ENCODE measurements at places on chromosomes 6 and 20. TPM values are rescaled to one million over a fixed set of nuclear protein-coding genes. Genes with fewer than 3 reads are reported as not detected.

The DSP gene
- 0.02 TPM for total RNA-seq

DNA sequence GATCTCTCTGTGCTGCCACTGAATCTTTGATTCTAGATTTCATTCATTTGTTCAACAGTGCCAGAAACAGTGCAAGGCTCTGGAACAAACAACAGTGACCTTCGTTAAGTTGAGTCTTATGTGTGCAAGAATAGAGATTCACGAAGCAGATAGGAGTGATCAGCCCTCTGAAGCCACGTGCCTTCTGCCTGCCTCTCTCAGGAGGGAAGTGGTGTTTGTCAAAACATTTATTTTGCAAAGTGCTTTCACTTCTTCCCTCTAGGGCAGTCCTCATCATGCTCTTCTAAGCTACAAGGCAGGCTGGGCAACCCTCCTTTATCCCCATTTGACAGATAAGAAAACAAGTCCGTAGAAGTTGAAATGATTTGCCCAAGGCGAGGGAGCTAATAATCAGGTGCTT, 204.3 kb downstream of the TFAP2C start:
- H3K27ac ChIP-seq = no peak overlapping the region
- H3K27me3 ChIP-seq = peaks cover 4% of the 10 kb centered on the region
- no peak overlapping the region for H3K4me3 ChIP-seq

- peak overlapping the region; percentile 67 for H3K27ac ChIP-seq
- peaks cover 90% of the 10 kb centered on the region for H3K36me3 ChIP-seq
- no peak overlapping the region for H3K4me3 ChIP-seq
- H3K27me3 ChIP-seq = no peaks in the 10 kb centered on the region
- H3K4me1 ChIP-seq = peaks cover 34% of the 10 kb centered on the region
Observed at GRCh38 chr6:106547601-106548453, 81.5 kb downstream of the RTN4IP1 start.

The MUCL3 gene
- not detected for total RNA-seq

GRCh38 chr6:156980515-156980914, 203.3 kb downstream of the ARID1B start:
- H3K36me3 ChIP-seq = no peaks in the 10 kb centered on the region
- no peak overlapping the region for H3K4me3 ChIP-seq
- no peak for DNase-seq
- H3K4me1 ChIP-seq = peaks cover 59% of the 10 kb centered on the region
- no peaks in the 10 kb centered on the region for H3K27me3 ChIP-seq
- no peak overlapping the region for H3K27ac ChIP-seq

- no peaks in the 10 kb centered on the region for H3K4me1 ChIP-seq
- no peak overlapping the region for H3K27ac ChIP-seq
- H3K27me3 ChIP-seq = no peaks in the 10 kb centered on the region
- no peak for DNase-seq
- H3K36me3 ChIP-seq = no peaks in the 10 kb centered on the region
- H3K4me3 ChIP-seq = no peak overlapping the region
Observed at GRCh38 chr6:10210052-10210451, 204.8 kb downstream of the TFAP2A start.

- H3K4me3 ChIP-seq = no peak overlapping the region
- H3K4me1 ChIP-seq = no peaks in the 10 kb centered on the region
- H3K27me3 ChIP-seq = peaks cover 14% of the 10 kb centered on the region
- no peak for DNase-seq
- H3K36me3 ChIP-seq = no peaks in the 10 kb centered on the region
Observed at GRCh38 chr6:1365686-1366085, 23.7 kb upstream of the FOXF2 start.

DNA sequence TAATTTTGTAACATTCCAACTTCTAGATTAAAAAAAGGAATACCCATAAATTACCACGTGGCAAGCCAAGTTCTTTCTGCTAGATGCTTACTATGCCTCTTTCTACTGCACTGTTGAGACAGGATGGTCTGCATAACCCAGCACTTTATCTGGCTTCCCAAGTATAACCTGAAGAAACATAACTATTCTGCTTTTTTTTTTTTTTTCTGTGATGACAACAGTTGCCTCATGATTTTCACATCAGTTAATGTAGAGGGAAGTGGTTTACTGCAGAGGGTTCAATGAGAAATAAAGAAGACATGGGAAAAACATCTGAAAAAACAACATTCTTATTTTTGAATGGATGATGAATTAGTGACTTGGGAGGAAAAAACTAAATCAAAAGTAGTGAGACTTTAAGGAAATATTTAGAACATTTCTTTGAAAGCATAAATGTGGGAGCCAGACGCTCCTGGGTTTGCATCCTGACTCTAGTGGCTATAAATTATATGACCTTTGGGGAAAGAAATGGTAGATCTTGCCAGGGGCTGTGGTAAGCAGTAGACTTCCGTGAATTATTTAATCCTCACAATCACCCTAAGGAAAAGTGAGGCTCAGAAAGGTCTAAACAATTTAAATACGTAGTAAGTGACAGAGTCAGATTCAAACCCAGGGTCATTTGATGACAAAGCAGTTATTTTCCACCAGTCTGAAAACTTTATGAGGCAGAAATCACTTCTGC, 230.7 kb downstream of the PHACTR1 start:
- H3K36me3 ChIP-seq = no peaks in the 10 kb centered on the region
- DNase-seq = no peak
- no peak overlapping the region for H3K27ac ChIP-seq
- no peak overlapping the region for H3K4me3 ChIP-seq
- H3K27me3 ChIP-seq = peaks cover 8% of the 10 kb centered on the region

DNA sequence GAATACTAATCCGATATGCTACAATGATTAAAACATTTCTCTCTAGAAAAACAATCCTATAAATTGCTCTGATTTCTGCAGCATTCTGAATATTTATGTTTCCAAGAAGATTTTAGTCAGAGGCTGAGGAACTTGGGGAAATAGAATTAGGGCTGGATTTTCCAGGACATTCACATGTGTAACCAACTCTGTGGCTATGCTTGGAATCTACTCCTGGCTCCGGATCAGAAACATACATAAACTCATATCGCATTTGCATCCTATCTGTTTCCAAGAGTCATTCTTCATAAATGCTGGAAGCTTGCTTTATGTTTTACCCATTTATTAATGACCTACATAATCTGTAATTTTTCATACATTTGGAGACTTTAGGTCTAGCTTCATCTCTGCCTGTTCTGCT, 459.9 kb upstream of the MARCKS start:
- no peak for DNase-seq
- H3K27ac ChIP-seq = no peak overlapping the region
- H3K4me1 ChIP-seq = no peaks in the 10 kb centered on the region
- H3K4me3 ChIP-seq = no peak overlapping the region
- no peaks in the 10 kb centered on the region for H3K27me3 ChIP-seq
- no peaks in the 10 kb centered on the region for H3K36me3 ChIP-seq

All from activated T-helper 2 cell treated with anti-CD3 and anti-CD28 coated beads, Interferon-gamma antibody, Interleukin-2, Interleukin-4, amounts not matched to agents 10 μg/mL and 5 μg/mL and 100 μg/mL, durations not matched to agents 14 hours and 24 hours and 36 hours (primary cell).